Fibroblast of skin of right quadriceps (primary cell): ENCODE measurements at places on chromosomes 3 and 15.
A peak's percentile ranks its signal among the peaks of the same experiment; 100 is the strongest.

DNA sequence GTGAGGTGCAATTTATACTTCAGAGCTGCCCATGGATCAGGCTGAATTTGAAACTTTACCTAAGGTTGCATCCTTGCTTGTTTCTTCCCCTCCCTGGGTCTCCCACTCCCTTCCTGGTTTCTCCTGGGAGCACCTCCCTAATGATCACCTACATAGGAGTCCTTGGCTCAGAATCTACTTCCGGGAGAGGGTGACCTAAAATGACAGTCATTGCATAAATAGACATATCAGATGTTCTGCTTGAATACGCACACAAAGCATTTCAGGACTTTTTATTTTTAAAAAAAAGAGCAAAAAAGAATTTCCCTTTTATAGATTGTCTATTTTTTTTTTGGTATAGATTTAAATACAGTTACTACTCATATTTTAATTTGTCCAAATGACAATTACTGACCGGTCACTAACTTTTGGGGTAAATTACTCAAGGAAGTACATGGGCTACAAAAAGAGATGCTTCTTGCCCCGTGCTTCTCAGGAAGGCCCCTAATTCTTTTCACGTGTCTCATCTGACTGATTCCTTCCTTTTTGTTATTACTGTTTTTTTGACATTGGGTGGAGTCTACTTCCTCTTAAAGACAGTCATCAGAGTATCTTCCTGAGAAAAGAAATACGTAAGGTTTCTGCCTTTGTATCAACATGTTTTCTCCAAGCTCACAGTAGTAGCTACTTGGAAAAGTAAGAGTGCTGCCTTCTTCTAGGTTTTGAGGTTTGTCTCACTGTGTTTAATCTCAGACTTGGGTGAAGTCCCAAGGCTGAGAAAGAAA lies 4.9 kb upstream of the MYZAP start:
- DNase-seq: no peak

- DNase-seq: no peak
Observed at GRCh38 chr3:124784686-124785382, 54.6 kb downstream of the UMPS start.

DNA sequence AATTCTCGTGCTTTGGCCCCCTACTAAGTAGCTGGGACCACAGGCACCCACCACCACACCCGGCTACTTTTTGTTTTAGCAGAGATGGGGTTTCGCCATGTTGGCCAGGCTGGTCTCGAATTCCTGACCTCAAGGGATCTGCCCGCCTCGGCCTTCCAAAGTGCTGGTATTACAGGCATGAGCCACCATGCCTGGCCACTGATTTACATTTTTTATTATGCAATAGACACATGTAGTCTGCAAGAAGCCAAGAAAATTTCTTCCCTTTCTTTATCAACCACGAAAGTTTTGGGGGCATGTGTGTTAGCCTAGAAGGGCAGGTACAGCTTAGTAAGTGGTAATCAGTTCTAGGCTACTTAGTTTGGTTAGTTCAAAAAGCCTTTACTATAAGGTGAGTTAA lies 51.1 kb downstream of the LRRFIP2 start:
- DNase-seq: no peak

DNA sequence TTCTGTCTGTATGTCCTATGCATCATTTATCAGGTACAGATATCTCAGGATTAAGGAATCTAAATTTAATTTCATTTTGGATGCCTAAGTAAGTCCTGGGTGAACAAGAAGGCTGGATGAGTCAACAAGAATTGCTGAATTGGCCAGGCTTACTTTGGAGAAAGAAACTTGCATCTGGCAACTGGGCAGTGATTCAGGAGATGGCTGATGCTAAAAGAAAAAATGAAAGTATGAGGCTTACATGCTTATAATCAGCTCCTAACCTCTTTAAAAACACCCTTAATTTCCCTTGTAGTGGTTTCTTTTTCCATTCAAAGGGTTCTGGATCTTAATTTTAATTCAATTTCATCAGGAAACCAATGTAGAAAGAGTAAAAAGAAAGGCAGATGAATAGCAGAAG lies 228.8 kb upstream of the PEX5L start:
- DNase-seq: peak; percentile 61

DNA sequence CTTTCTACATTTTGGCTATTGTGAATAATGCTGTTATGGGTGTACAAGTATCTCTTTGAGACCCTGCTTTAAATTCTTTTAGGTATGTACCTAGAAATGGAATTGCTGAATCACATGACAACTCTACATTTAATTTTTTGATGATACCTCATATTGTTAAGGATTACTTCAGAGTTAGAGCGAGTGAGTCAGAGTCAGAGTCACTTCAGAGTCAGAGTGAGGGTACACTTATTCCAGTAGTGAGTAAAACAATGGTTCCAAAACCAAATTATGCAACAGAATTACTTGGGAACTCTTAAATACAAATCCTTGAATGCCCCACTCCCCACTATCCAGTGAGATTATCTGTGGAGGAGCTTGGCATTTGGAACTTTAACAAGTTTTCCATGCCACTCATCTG lies 50.3 kb upstream of the SNRK start:
- DNase-seq: no peak
